ENCODE measurements at places on chromosomes 4 and X. TPM values are rescaled to one million over a fixed set of nuclear protein-coding genes. Genes with fewer than 3 reads are reported as not detected.
A peak's percentile ranks its signal among the peaks of the same experiment; 100 is the strongest.

GRCh38 chrX:142999199-142999701, 26.5 kb upstream of the SPANXN4 start:
- no peak for DNase-seq
- H3K27ac ChIP-seq, result no peak overlapping the region
- no peaks in the 10 kb centered on the region for H3K36me3 ChIP-seq
- H3K27me3 ChIP-seq, result no peaks in the 10 kb centered on the region

DNA sequence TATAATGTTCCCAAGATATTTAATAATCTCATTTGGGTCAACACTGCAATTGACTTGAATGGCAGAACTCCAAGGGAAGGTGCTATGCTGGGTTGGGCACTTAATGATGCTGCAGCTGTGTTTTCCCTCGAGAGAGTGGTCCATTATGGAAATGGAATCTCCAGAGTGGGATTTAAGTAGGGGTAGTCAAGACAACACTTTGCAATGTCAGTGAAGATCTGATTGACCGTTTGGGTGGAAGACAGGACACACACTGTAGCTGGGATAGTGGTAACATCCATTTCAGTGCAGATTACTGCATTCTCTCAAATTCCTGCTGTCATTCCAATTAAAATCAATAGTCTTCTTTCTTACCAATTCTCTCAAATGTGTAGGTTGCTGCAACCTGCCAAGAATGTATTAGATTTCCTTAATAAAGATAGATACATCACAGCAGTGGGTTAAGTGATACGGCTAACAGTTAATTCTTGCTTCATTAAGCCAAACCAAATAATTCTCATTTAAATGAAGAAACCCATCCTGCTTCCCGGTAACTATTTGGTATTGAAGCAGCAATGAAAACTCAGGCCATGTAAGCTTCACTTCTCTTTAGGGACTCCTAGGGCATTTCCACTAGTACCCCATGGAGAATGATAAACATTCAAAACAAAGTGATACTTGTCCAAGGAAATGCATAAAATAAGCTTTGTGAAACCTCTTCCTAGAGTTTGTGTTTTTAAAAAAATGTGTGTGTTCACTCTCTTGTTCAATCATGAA, 40.5 kb upstream of the RASGEF1B start:
- no peaks in the 10 kb centered on the region for H3K36me3 ChIP-seq
- no peak overlapping the region for H3K4me3 ChIP-seq
- no peaks in the 10 kb centered on the region for H3K4me1 ChIP-seq
- H3K27me3 ChIP-seq, result no peaks in the 10 kb centered on the region
- no peak overlapping the region for H3K27ac ChIP-seq

- peaks cover 24% of the 10 kb centered on the region for H3K4me1 ChIP-seq
- H3K27ac ChIP-seq, result peak overlapping the region; percentile 52
- H3K4me3 ChIP-seq, result no peak overlapping the region
- peaks cover 13% of the 10 kb centered on the region for H3K36me3 ChIP-seq
- no peaks in the 10 kb centered on the region for H3K27me3 ChIP-seq
Observed at GRCh38 chrX:37454537-37455285, 105.5 kb downstream of the PRRG1 start.

DNA sequence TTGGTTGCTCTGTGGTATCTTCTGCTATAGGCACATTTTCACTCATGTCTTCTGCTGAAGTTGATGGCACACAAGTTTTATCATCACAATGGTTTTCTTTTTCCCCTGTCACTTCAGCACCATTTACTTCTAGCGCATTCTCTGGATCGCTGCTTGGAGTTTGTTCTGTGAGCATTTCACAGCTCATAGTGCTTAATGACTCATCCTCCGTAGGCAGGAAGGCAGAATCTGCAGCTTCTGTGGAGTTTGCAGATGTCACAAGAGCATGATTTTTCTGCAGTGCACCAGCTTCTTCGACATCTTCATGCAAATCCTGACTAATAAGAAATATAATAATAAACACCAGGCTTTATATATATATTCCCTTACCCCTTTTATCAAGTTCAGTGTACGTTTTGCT, 83.6 kb downstream of the CHM start:
- no peak for DNase-seq
- H3K4me1 ChIP-seq, result no peaks in the 10 kb centered on the region
- no peaks in the 10 kb centered on the region for H3K27me3 ChIP-seq
- H3K36me3 ChIP-seq, result no peaks in the 10 kb centered on the region
- H3K27ac ChIP-seq, result no peak overlapping the region

FHDC1 gene
- 16.8 TPM for total RNA-seq

DNA sequence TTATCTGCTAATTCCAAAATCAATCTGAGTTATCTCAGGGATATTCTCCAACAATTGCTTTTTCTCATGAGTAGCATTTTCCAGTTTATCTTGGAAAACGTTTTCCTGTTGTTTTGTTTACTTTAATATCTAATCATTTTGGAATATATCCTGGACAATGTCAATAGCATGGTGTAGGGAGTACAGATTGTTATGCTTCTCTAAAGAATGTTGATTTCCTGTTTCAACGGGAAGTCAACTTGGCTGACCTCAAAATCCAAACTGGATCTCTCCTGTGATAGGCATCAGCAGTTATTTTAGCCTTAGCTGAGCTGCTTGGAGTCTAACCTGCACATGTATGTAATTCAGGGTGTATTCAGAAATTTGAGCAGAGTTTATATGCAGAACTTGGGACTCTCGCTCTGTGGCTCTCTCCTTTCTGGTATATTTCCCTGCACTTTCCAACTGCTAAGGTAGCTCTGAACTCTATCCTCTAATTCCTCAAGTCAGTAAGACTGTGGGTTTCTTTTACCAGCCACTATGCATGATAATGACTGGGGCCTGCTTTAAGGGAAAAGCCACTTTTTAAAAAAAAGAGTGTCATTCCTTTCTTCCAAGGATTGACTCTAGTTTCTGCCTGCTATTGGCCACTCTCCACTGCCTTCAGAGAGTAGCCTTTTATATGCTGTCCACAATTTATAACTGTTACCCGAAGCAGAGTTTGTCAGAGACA, 7.7 kb downstream of the PRSS48 start:
- no peak overlapping the region for H3K4me3 ChIP-seq
- no peaks in the 10 kb centered on the region for H3K4me1 ChIP-seq
- H3K27ac ChIP-seq, result no peak overlapping the region
- DNase-seq, result no peak

- H3K36me3 ChIP-seq, result no peaks in the 10 kb centered on the region
- H3K27me3 ChIP-seq, result no peaks in the 10 kb centered on the region
- no peak overlapping the region for H3K27ac ChIP-seq
- no peaks in the 10 kb centered on the region for H3K4me1 ChIP-seq
Observed at GRCh38 chr4:48681856-48682255, 98.2 kb downstream of the FRYL start.

DAPP1 gene
- total RNA-seq, result 9.6 TPM

PAGE1 gene
- total RNA-seq, result not detected

NLGN3 gene
- 0.65 TPM for total RNA-seq

DNA sequence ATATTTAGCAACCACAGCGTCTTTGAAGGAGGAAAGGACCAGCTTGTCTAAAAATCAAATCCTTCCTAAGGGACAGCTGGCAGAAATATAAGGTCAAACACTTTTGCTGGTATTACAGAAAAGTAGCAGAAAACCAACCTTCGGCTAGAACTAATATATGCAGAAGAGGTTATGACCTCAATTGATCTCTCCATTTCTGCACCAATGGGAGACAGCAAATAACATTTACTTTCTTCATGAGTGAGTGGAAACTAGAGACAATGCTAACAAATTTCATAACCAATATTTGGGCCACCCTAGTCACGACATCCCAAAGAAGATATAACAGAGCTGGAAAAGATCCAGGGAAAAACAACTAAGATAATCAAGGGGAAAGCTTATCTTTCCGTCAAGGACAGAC, 247.0 kb upstream of the FTHL17 start:
- no peaks in the 10 kb centered on the region for H3K27me3 ChIP-seq
- no peaks in the 10 kb centered on the region for H3K36me3 ChIP-seq
- DNase-seq, result no peak
- H3K4me1 ChIP-seq, result no peaks in the 10 kb centered on the region

DNA sequence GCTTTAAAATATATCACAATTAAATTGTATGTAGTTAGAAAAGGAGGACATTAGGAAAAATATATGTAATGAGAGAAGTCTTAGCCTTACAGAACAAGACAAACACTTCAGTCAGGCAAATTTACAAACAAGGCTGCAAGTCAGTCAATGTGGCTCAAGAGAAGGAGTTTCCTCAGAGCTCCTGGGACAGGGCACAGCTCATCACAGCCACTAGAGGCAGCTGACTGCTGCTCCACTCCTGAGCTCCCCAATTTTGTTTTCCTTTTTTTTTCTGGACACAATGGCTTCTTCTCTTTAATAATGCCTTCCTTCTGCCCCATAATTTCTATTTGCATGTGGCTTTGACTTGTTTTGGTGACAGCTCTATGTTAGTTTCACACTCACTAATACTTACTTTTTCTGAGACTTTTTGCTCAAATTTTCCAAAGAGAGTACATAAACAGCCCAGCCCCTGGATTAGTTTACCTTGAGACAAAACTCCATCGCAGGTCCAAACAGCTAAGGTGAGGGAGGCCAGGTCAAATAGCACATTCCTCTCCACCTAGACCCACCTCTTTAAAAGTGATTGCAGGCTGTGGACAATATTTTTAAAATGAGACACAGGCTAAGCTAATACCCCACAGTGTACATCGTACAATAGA, 850.4 kb upstream of the FRG1 start:
- H3K27ac ChIP-seq, result no peak overlapping the region
- H3K27me3 ChIP-seq, result no peaks in the 10 kb centered on the region
- H3K36me3 ChIP-seq, result no peaks in the 10 kb centered on the region
- H3K4me1 ChIP-seq, result no peaks in the 10 kb centered on the region
- no peak for DNase-seq

- H3K4me1 ChIP-seq, result no peaks in the 10 kb centered on the region
- H3K4me3 ChIP-seq, result no peak overlapping the region
- H3K36me3 ChIP-seq, result no peaks in the 10 kb centered on the region
- H3K27ac ChIP-seq, result no peak overlapping the region
- H3K27me3 ChIP-seq, result no peaks in the 10 kb centered on the region
- DNase-seq, result no peak
Observed at GRCh38 chrX:35150052-35150451, 207.5 kb downstream of the FAM47B start.

- DNase-seq, result no peak
- H3K4me3 ChIP-seq, result no peak overlapping the region
- H3K4me1 ChIP-seq, result no peaks in the 10 kb centered on the region
- H3K36me3 ChIP-seq, result no peaks in the 10 kb centered on the region
- no peak overlapping the region for H3K27ac ChIP-seq
Observed at GRCh38 chrX:155962906-155963305, 34.6 kb upstream of the IL9R start.

DNA sequence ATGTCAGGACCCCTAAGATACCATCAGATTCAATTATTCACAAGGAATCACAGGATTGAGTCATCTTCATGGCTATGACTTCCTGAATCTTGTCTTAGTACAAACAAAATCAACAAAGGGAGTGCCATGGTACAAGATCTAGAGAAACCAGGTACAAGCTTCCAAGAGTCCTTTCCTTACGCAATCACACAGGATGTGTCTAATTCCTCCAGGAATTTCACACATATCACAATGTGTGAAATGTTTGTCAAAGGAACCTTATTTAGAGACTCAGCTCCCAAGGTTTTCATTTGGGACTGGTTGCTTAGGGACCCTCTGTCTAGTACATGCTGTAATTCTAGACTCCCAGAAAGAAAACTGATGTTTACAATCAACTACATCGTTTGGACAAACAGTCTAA, 83.0 kb downstream of the MAB21L2 start:
- no peaks in the 10 kb centered on the region for H3K27me3 ChIP-seq
- H3K27ac ChIP-seq, result peak overlapping the region; percentile 61
- peak; percentile 17 for DNase-seq
- H3K36me3 ChIP-seq, result no peaks in the 10 kb centered on the region

DNA sequence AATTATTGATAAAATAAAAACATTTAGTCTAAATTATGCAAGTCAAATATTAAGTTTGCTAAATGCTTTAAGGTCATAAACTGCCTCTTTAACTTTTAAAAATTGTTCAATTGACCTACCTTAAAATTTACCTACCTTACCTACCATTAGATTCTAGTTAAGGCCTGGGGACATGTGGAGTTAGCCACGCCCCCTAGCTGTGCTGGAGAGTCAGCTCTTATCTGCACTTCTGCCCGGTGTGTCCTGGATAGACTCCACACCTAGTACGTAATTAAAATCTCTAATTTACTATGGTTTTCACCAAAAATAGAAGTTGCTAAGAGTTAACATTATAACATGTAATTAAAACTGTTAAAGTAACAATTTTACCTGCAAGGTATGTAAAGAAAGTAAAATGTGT, 22.7 kb downstream of the TENM3 start:
- peaks cover 16% of the 10 kb centered on the region for H3K27me3 ChIP-seq
- H3K27ac ChIP-seq, result no peak overlapping the region
- no peaks in the 10 kb centered on the region for H3K4me1 ChIP-seq
- DNase-seq, result no peak
- H3K36me3 ChIP-seq, result no peaks in the 10 kb centered on the region

S100P gene
- total RNA-seq, result 837 TPM

DNA sequence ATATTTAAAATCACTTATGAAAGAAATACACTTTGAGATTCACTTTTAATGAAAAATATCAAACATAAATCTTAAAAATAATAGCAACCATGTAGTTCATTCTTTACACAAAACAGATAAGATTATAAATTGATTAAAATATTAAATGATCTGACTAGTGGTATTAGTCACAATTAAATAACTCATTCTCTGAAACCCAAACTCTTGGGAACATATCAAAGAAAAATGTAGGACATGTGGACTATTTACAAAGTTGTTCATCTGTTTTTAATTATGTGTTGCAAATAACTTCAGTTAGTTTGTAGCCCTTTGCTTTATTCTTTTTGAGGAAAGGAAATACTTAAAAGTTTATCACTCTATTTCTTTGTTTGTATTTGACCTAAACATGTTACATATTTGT, 9.5 kb upstream of the GUCY1A1 start:
- no peaks in the 10 kb centered on the region for H3K4me1 ChIP-seq
- no peak overlapping the region for H3K4me3 ChIP-seq
- H3K27me3 ChIP-seq, result no peaks in the 10 kb centered on the region
- H3K36me3 ChIP-seq, result no peaks in the 10 kb centered on the region
- DNase-seq, result no peak

DNA sequence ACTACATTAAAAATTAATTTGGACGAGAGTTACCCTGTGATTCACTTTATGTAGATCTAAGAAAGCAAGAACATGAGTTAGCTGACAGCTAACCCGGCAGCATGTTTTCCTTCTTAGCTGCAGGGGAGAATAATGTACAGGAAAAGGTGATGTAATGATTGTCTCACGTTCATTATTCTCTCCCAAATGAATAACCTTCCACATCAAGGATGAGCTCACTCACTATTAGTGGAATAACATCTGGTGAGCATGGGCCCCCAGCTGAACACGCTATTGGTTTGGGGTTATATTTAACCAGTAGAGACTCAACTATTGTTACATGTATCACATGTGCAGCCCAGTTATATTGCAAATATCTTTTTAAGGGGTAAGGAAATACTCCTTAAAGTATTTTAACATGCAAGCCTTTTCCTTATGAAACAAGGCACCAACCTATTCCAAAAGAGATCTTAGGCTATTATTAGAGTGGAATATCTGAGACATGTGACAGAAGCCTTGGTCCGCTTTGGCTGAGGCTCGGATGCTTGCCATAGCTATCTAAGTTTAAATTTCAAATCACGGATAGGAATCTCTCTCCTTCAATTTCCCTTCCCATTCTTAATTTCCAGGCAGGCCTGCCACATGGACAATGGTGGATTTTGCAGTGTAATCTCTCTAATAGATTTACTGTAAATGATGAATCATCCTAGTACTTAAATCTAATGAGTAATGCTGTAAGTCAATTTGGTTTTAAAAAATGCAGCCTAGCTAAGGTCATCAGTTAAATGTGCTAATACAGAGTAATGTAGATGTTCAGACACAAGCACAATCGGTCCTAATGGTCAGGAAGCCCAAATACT, 99.0 kb upstream of the OTUD4 start:
- no peaks in the 10 kb centered on the region for H3K36me3 ChIP-seq
- no peaks in the 10 kb centered on the region for H3K27me3 ChIP-seq
- H3K4me1 ChIP-seq, result no peaks in the 10 kb centered on the region
- DNase-seq, result no peak
